A549 (cell line): ENCODE measurements at places on chromosomes 3 and 15.

GRCh38 chr3:27467545-27467944 lies 16.6 kb downstream of the SLC4A7 start:
- peak; percentile 57 for DNase-seq

- no peak for DNase-seq
Observed at GRCh38 chr3:99818818-99819217, 1.2 kb downstream of the CMSS1 start.

DNA sequence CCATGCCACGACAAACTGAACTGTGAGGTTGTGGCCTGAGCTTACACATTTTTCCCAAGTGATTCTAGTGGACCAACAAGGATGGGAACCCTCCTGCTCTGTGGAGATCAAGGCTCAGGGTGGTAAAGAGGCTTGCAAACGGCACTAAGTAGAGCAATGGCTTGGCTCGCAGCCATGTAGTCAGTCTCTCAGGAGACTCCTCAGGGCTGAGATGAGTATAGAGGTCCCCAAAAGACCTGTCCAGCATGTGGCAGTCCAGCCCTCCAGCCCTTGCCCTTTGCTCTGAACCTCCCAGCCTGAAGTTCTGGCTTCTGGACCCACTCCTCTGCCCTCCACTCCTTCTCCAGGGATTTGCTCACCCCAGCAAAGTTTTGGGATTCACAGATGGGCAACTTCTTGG lies 8.3 kb upstream of the CAMP start:
- DNase-seq: no peak

DNA sequence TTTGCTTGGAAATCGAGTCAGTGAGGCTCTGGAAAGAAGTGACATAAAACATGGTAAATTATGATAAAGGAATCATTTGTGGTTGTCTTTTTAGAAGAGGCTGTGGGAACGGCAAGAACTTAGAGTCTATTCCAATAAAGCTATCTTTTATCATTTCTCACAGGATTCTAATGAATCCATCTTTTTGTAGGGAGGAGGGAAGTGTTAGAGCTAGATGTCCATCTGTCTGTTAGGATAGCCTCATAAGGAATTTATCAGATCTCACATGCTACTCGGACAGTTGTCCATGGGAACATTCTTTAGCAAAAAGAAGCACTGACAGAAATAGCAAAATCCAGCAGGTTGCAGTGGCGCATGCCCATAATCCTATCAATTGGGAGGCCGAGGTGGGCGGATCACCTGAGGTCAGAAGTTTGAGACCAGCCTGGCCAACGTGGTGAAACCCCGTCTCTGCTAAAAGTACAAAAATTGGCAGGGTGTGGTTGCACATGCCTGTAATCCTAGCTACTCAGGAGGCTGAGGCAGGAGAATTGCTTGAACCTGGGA lies 37.0 kb downstream of the STARD9 start:
- DNase-seq: no peak

DNA sequence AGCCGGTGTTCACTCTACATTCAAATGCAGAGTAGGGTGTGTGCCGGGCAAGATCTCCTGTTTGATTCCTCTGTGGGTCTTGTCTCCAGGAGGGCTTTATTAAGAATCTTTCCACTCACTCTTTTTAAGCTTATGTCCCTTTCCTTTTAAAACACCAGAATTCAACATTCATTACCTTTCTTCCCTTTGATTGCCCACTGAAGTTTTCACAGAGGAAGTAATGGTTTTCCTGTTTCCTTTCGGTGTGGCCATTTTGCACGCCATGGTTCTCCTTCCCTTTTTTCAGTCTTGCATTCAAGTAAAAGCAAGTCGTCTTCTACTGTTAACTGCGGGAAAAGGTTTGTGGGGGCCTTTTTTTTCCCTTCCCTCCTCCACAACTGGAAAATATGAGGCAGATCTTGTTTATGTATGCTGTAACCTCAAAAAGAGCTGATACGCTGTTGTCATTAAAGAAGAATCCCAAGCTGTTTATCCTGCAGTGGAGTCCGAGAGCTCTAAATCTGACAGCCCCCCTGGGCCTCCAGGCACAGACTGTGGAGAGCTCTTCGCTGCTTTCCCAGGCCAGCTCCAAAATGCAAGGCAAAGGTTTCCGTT lies 40.5 kb downstream of the FILIP1L start:
- DNase-seq: no peak

GRCh38 chr3:51967384-51968169 lies at the start of gene PCBP4:
Gene PCBP4, minus strand, starts transcription at chr3:51967454. Its CDS starts 6,214 bp downstream, at chr3:51961240.
- DNase-seq: no peak

- no peak for DNase-seq
Observed at GRCh38 chr15:65688462-65688861, 66.7 kb downstream of the SLC24A1 start.

GRCh38 chr15:90664650-90665287 lies 52.4 kb upstream of the BLM start:
- DNase-seq: peak; percentile 65

DNA sequence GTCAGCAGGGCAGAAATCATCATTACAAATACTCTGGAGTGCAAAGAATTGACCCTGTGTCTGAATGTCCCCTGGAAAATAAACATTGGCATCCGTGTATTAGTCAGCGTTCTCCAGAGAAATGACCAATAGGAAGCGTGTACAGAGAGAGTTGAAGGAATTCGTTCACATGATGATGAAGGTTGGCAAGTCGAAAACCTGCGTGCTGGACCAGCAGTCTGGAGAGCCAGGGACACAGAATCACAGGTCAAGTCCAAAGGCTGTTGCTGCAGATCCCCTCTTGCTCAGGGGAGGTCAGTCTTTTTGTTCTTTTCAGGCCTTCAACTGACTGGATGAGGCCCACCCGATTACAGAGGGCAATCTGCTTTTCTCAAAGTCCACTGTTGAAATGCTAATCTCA lies 16.6 kb downstream of the GP9 start:
- DNase-seq: no peak

DNA sequence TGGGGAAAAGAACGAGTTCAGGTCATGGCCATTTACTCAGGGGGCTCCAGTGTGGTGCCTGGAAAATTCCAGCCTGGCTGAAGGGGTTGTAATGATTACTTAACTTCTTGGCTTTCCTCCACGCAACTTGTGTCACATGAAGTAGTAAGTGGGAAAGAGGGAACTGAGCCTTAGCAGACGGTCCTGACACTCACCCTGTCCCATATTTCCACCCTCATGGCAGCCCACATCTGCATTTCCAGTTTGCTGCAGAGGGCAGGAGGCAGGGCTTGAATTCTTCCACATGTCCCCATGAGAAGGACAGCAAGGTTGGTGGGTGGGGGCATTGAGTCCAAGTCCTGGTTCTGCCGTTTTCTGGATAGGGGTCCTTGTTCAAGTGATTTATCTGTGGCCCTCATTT lies 7.8 kb upstream of the CAMP start:
- no peak for DNase-seq

DNA sequence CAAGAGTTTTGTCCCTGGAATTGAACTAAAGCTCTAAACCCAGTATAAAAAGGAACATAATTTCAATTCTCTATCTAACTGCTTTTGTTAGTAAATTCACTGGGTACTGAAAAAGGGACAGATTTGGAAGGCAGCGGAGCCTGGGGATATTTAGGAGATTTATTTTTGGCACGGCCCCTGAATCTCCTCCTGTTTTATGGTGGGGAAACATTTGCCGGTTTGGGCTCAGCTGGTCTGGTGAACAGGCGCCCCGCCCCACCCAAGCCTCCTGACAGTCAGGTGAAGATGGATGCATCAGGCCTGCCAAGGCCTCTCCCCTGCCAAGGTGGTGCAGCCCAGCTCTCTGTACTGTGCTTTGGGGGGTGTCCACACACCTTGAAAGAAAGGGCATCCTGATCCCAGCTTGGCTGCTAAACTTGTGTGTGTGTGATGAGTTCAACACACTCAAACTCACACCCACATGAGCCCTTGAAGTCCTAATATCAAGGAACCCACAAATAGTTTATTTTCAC lies 46.3 kb downstream of the EBLN2 start:
- DNase-seq: no peak
